ENCODE measurements at places on chromosomes 2 and 18. TPM values are rescaled to one million over a fixed set of nuclear protein-coding genes. Genes with fewer than 3 reads are reported as not detected.

DNA sequence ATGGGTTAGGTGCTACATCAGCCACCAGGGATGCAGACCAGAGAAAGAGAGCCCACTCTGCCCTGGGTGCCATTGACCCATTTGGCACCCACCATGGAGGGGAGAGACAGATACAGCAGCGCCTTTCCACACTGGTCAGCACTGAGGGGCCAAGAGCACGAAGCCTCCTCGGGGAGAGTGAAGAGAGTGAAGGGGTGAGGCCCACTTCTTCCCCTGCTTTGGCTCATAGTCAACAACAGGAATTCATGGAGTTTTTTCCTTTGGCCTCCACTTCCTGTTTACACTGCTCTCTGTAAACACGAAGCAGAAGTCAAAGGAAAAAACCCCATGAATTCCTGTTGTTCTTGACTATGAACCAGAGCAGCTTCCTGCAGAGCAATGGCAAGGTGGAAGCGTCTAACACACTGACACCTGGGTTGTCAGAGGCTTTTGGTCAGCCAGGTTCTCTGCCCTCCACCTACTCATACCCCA is 80.0 kb downstream of the CCDC93 start:
- no peak for ATAC-seq

DNA sequence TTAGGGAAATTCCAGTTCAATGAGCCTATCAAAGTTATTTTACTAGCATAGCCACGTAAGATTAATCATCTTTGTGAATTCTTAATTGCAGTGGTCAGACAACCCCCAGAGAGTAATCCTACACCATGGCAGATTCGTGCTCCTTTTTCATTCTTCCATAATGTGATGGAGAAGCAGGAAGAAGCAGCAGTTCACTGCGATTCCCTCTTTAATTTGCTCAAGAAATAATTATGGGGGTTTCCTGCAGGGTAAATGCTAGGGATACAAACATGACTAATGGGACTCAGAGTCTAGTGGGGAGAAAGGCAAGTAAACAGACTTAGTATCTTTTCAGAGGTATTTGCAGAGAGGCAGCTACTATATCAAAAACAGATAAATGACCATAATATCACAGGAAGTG is 175.8 kb upstream of the HNRNPA3 start:
- ATAC-seq, result no peak

The CXCR1 gene
- total RNA-seq, result not detected

GRCh38 chr2:29011418-29012060 is 30.4 kb downstream of the TOGARAM2 start:
- peak; percentile 15 for ATAC-seq

The KCNG2 gene
- not detected for total RNA-seq

DNA sequence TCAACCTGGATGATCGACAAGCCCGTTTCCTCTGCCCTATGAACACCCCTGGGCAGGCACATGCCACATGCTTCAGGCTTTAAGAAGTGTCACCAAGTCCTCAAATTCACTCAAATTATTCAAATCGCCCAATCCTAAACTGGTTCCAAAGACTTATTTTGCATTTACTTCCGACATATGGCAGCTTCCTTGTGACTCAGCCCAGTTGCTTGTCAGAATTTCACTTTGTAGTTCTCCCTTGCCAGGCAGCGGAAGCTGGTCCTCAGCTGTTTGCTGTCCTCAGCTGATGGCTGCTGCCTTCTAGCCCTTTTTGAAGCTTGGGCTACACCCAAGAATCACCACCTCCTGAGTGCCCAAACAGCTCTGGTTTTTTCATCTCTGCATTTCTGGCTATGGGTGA is 105.4 kb upstream of the LMAN1 start:
- ATAC-seq, result no peak
